ENCODE measurements at places on chromosomes 6 and 20.
A peak's percentile ranks its signal among the peaks of the same experiment; 100 is the strongest.

GRCh38 chr6:148261470-148261869, 81.2 kb upstream of the SASH1 start:
- DNase-seq: no peak

DNA sequence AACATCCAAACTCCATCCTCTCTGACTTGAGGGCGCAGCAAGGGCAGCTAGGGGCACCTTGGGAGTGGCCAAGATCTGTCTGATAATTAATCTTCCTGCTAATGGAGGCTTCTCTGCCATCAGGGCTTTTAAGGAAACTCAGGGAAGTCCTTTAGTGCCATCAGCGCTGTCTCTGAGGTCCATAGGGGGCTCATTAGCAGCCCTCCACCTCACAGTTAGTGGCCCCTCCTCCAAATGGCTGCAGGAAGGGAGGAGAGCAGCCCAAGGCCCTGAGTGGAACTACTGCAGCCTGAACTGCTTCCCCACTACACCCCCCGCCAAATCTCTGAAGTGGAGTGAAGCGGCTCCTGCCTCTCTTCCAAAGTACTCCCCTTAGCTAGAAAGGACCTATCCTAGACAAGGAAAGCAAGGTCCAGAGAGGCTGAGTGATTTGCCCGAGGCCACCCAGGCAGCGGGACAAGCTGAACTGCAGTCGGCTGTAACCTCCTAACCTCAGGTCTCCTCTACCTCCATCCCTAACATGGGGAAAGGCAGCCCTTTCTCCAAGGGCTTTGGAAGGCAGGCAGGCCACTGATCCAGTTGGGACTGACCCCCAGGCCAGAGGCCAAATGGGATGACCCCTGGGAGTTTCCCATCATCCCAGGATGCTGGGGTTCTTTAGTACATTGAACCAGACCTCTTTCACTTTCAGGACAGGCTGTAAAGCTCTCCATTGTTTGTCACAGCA, 39.5 kb upstream of the ZFAND3 start:
- no peak for DNase-seq

DNA sequence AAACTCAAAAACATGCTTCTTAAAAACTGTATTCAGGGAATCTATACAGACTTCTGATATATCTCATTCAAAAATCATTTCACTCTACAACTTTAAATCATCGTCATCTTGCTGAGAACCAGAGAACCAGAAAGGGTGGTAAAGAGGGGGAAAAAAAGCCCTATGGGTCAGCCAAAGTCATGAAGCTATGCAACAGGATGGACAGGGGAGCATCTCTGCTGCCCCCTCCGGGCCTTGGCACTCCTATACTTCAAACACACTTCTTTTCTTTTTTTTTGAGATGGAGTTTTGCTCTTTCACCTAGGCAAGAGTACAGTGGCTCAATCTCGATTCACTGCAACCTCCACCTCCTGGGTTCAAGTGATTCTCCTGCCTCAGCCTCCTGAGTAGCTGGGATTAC, 73.5 kb upstream of the NFATC2 start:
- DNase-seq: no peak

DNA sequence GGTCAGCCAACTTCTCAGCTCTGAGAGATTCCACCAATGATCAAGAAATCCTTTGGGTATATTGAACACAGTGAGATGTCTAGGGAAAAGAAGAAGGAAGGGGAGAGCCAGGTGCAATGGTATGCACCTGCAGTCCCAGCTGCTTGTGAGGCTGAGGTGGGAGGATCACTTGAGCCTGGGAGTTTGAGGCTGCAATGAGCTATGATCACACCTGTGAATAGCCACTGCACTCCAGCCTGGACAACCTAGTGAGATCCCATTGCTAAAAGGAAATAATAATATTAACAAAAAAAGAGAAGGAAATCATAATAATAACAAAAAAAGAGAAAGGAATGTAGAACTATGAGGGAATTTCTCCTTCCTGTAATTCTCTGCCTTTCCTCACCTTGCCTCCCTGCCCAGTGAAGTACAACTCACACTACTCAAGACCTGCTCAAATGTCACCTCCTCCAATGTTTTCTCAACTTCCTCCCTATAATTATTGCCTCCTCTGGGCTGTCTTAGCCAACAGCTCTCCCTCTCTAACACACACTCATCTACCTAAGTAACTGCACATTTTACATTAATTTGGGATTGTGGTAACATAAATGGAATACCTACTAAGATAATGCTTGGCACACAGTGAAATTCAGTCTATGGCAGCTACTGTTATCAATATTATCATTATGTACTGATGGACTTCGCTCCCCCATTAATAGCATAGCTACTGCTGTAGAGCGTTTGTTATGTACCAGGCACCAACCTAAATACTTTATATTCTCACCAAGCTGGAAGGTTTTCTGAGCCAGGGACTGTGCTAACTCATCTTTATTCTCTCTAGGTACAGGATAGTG, 103.6 kb downstream of the KIF13A start:
- DNase-seq: no peak

- DNase-seq: no peak
Observed at GRCh38 chr6:9101920-9102319, 666.6 kb upstream of the SLC35B3 start.

- peak; percentile 90 for DNase-seq
Observed at GRCh38 chr6:135673501-135674309, 176.2 kb upstream of the AHI1 start.

Measured in fibroblast of skin of right quadriceps (primary cell).